EL (cell line): ENCODE measurements at places on chromosomes 2 and 18.

DNA sequence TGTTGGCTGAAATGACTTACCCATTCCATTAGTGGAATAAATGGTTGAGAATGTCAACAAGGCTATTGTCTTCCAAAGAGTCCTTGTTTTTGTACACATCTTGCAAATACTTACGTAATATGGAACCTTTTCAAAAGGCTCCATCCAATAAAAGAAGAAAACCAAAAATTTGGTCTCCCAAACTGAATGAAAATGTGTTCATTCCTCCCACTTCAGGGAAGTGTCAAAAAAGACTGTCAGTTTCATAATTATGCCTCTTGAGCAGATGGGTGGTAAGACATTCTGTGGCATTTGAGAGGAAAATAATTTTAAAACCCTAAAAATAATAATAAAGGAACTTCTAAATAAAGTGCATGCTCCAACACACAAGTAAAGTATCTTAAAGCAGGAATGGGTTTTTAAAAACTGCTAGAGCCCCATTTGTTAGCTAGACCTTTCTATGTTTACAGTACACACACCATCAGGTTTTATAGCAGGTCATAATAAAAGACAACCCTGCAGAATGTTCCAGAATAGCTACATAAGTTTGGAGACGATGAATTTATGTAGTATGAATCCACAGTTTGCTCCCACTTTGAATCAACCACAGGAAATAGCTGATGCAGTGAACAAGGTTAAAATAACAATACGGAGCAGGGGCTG lies 843.7 kb downstream of the LRRTM4 start:
- no peak for DNase-seq

DNA sequence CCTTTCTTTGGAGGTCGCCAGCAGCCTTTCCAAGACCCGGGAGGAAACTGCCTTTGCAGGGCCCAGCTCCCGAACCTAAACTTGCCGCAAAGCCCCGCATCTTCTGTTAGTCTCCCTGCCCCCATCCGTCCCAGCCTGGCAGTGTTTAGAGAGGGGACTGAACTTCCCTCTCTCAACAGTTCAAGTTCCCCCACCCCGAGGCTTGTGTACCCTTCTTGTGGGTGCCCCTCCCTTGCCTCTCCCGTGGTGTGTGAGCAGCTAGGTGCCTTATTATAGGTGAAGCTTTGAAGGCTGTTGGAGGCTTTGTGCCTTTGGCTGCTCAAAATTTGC lies 1.4 kb downstream of the LBH start:
- no peak for DNase-seq

GRCh38 chr18:45161850-45162249 lies 453.4 kb upstream of the SLC14A2 start:
- DNase-seq = no peak

- DNase-seq = no peak
Measured at GRCh38 chr2:234535464-234535863, 38.6 kb upstream of the ARL4C start.

DNA sequence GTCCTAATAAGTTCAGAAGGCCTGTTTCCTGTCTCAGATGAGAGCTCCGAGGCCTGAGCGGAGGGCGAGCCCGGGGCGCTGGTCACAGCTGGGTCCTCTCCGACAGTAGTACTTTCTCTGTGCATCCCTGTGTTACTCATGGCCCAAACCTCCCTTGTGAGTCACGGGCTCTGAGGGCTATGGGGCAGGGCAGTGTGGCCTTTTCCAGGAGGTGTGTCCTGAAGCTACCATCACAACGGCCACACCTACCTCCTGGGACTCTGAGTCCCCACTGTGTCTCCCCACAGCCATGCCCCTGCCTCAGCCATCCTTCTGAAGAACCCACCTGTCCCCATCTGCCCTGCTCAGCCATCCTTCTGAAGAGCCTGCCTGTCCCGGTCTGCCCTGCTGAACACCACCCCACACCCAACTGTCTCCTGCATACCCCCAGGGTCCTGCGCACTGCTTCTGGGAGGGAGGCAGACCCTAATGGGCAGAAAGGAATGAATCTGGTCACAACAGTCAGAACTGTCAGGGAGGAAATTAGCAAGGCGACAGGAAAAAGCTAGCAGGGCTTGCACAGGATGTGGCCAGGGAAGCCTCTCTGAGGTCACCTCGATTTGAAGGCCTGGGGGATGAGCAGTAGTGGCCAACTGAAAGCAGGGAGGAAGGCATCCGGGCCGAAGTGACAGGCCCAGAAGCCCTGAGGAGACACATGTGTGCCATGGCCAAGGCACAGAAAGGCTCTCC lies 145.4 kb upstream of the RIOK3 start:
- peak; percentile 95 for DNase-seq

GRCh38 chr18:49839012-49839411 lies 25.7 kb upstream of the ACAA2 start:
- DNase-seq = peak; percentile 71

- no peak for DNase-seq
Measured at GRCh38 chr18:57432140-57432539, 3.0 kb upstream of the ONECUT2 start.

DNA sequence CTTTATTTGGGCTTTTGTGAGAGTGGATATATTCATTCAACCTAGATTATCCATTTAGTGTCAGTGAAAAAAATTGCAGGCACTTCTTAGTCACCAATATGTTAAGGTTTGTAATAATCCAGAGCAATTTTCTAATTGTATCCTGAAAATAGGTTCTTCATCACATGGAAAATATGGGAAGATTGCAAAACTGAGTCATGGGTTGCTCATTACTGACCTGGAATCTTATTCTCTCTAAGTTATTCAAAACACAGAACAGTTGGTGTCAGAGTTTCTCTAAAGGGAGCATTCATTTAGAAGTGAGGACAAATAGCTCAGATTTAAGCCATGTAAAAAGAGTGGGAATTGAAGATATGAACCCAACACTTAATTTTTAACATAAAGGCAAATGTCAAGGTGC lies 181.3 kb downstream of the IKZF2 start:
- DNase-seq = peak; percentile 52

- peak; percentile 62 for DNase-seq
Measured at GRCh38 chr2:158291544-158292180, 164.9 kb downstream of the CCDC148 start.

DNA sequence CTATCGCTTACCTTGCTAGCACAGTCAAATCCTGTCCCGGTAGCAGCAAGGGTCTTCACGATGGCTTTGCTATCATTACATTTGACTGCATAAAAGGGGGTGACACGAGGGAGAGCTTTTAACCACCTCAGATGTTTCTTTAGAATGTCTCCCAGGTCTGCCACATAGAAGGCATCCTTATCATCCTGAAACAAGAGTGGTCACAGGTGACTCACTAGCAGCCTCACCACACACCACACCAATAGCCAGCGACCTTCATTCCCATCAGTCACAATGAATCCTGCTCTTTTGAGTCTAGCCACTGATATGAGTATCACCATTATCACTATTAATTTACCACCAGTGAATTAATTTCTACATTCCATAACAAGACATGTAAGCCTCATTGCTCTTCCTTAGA lies 3.7 kb downstream of the ODC1 start:
- DNase-seq = no peak

DNA sequence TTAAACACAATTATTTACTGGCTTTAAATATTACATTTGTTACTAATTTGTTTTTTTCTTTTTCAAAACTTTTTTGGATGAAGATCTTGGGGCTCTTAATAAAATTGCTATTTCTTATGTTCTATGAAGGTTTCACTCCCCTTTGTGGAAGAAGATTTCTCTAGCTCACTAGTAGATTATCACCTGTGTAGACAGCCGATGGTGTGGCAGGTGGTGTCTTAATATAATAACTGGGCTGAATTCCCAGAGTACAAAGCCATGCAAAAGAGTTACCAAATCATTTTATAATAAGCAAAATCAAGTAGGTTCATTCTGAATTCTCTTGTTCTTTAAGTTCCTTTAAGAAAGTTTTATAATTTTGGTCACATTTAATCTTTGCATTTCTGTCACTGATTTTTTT lies 233.7 kb downstream of the CCDC102B start:
- DNase-seq = no peak

- DNase-seq = no peak
Measured at GRCh38 chr2:231393149-231394131, 2.1 kb upstream of the B3GNT7 start.

DNA sequence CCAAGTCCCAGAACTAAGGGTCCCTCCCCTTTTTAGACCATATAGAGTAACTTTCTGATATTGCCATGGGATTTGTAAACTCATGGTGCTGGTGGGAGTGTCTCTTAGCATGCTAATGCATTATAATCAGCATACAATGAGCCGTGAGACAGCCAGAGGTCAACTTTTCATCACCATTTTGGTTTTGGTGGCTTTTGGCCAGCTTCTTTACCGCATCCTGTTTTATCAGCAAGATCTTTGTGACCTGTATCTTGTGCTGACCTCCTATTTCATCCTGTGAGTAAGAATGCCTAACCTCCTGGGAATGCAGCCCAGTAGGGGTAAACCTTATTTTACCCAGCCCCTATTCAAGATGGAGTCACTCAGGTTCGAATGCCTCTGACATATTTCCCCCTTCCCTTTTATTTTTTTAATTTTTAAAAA lies 148.2 kb downstream of the PHLPP1 start:
- DNase-seq = peak; percentile 93

GRCh38 chr2:25358836-25359235 lies 17.1 kb upstream of the DNMT3A start:
- no peak for DNase-seq

DNA sequence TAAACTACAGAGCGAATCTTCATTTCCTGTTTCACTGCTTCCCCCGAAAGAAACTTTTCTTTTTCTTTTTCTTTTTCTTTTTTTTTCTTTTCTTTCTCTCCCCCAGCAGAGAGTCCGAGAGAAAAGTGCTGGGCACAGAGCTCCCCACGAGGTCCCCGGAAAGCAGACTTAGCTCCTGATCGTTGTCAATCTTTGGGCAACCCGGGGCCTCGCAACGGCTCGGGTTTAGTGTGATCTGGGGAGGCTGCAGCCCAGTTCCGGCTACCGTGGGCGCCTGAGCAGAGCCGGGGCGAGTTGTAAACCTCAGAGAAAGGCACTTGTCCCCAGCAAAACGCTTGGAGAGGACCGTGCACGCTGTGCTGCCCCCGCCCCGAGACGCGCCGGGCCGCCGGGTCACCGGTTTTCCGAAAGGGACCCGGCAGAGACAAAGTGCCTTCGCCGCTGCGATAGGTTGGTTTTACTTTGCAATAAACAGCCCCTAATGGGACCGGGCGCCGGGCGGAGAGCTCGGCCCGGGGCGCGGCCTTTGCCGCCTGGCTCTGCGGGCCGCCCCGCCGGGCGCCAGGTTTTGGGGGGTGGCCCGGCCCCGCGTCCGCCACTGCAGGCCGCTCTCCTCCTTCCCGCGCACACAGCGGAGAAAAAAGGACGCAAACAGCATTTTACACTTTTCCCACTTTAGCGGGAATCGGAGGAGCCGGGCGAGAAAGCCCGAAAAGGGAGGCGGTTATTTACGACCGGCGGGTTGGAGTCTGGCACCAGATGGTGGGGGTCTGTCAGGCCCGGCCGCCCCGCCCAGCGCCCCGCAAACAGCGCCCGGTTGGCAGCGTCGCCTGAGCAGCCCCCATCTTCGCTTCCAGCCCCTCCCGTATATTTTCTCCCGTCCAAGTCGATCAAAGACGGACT lies 136.0 kb downstream of the INSIG2 start:
- DNase-seq = no peak

- no peak for DNase-seq
Measured at GRCh38 chr2:134293719-134294537, 40.1 kb downstream of the MGAT5 start.

DNA sequence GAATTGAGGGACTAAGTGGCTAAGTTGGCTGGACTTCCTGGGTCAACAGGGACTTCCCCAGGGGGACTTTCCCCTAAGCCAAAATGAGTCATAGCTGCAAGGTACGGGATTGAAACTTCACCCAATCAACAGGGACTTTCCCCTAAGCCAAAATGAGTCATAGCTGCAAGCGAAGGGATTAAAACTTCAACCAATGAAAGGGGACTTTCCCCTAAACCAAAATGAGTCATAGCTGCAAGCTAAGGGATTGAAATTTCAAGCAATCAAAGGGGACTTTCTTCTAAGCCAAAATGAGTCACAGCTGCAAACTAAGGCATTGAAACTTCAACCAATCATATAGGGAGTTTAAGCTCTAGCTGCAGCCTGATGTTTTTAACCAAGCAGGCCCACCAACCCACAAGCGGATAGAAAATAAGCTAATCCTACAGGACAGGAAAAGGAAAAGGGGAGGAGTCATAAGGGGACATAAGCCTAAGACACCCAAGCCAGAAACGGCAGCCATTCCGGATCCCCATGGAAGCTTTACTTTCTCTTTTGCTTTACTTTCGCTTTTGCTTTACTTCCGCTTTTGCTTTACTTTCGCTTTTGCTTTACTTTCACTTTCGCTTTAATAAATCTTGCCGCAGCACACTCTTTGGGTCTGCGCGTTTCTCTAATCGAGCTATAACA lies 1375.4 kb upstream of the CELF4 start:
- peak; percentile 31 for DNase-seq

- no peak for DNase-seq
Measured at GRCh38 chr18:63155169-63155852, 164.3 kb downstream of the BCL2 start.

DNA sequence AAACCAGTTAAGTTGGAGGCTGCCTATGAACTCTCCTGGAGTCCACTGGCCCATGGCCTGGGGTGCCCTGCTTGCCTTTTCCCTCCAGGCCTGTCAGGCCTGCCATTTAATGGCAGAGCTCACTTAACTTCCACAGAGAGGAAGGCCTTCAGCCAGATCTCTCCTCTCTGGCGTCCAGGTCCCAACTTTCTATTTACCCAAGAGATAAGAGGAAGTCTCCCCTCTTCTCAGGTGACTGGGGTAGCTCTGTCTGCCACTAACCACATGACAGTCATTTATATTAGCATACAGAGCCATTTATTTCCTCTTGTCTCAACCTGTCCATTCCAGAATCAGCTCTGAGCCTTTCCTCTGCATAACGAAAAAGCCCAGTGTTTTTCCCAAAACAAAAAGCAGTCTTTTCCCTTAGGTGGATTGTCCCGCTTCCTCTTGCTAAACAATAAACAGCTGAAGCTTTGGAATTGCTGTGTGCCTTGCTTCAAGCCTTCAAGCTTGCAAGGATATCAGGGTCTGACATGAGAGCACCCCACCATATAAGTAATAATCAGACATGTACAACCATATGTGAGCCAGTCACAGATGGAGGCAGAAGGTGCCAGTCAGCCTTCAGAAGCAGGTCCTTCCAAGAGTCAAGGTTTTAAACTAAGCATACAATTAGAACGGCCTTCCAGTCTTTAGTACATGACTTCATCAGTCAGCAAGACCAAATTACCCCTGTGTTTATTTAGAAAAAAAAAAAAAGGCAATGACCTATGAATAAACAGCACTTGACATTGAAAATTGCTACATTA lies 71.2 kb upstream of the STPG4 start:
- no peak for DNase-seq

DNA sequence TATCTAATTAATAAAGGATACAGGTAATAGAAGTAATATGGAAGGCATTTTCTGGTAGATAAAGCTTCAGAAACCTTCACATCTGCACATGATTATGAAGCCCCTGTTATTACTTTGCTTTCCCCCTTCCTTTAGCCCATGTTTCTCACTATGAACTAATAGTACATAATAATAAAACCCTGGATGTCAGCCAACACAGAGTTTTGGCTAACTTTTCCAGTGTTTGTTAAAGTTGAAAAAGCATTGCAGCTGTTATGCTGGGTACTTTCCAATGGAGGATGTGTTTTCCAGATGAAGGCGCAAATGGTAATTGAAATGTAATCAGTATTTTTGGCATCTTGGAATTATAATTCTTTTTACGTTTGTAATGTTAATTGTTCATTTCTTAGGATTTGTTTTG lies 43.5 kb downstream of the SPTBN1 start:
- DNase-seq = no peak
